ENCODE measurements at places on chromosomes 3 and 15. TPM values are rescaled to one million over a fixed set of nuclear protein-coding genes. Genes with fewer than 3 reads are reported as not detected.

TMEM212 gene
- not detected for total RNA-seq

FBXO22 gene
- total RNA-seq = 55.6 TPM

AEN gene
- total RNA-seq = 41.1 TPM

DNAJA4 gene
- 1.2 TPM for total RNA-seq

SLC22A13 gene
- 0.09 TPM for total RNA-seq

MUC20 gene
- 0.60 TPM for total RNA-seq

All from bronchial smooth muscle cell (primary cell).